ENCODE measurements at places on chromosomes 7 and 10. TPM values are rescaled to one million over a fixed set of nuclear protein-coding genes. Genes with fewer than 3 reads are reported as not detected.

EBLN1 gene
- total RNA-seq, result not detected

HIBADH gene
- total RNA-seq, result 20.3 TPM

DNA sequence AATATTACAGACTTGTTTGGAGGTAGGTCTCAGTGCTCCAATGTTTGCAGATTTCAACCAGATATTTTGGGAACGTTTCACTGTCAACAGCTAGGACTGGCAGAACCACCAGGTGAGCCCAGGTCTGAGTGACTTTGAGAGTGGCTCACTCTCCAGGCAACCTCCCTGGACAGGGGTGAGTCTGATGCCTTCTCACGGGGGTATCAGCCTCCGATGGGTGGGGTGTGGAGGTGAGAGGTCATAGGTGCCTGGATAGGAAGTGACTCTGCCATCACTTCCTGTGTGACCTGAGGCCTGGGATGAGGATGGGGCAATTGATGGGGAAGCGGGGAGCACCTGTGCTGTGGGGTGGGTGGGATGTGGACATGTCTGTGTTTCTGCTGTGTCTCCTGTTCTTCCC lies 4.6 kb downstream of the AZGP1 start:
- no peak for DNase-seq

DNA sequence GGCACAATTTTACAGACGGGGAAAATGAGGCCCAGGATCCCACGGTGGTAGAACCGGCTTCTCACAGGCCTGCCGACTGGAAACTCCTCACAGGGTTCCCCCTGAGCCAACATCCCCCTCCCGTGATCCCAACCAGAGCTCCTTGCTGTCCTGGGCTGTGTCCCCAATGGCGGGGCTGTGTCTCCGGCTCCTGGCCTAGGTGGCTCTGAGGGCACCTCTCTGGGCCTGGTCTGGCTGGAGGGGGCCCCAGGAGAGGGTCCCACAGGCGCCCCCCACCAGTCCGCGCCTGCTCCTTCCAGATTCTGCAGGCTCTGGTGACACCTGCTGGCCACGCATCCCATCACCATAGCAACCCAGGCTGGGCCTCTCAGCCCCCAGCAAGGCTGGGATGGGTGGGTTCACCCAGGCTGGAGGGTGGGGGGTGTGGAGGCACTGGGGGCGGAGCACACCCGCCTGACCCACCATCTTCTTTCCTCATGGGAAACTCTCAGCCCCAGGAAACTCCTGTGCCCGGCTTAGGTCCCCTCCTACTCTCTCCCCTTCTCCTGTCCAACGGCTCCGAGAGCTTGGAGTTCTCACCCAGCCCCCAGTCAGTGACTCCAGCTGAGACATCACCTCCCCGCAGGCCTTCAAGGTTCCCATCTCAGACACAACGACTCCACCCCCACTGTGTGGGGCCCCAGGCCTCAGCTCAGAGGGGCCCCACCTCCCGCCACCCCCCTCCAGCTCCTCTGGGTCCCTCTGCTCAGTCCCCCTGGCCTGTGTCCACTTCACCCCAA lies 27.1 kb upstream of the TNRC18 start:
- DNase-seq, result peak; percentile 61

- DNase-seq, result no peak
Observed at GRCh38 chr7:134787064-134787463, 7.6 kb downstream of the CALD1 start.

DNA sequence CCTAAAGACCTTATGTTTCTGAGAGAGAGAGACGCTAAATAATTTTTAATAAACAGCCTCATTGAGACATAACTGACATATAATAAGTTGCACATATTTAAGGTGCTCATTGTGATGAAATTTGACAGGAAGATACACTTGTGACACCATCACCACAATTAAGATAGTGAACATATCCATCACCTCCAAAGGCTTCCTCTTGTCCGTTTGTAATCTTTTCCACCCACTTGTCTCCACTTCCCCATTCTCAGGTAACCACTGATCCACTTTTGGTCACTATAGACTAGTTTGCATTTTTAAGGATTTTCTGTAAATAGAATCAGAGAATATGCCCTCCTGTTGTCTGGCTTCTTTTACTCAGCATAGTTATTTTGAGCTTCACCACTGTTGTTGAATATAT lies 195.1 kb upstream of the WDR11 start:
- DNase-seq, result no peak

GRCh38 chr7:18357691-18358090 lies 137.9 kb upstream of the HDAC9 start:
- DNase-seq, result no peak
